ENCODE measurements at places on chromosomes 16 and 17.

DNA sequence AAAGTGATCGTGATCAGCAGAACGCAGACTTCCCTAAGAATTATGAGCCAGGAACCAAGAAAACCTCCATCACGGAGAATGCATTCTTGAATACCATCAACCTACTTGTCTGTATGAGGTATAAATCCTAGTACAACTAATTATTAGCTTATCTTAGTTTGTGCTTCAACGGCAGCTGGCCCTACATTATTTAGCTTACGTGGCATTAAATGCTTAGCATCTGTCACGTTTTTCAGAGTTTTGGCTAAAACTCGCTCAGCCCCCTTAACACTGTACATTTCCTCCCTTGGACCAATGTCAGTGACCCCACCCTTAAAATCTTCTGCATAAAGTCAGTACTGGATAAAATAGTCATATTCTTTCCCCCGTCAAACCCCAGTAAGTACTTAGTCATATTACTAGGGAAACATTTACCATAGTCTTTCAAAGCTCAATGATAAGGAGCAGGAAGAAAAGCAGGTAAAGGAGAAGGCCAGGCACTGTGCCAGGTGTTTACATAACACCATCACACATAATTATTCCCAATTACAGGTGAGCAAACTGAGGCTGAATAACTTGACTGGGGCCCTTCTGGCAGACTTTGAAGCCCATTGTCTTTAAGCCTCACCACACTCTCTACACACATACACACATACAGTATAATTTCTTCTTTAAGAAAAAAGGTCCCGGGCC is 16.6 kb upstream of the TXNDC11 start:
- no peak for DNase-seq

GRCh38 chr16:84410361-84411138 is 42.2 kb downstream of the ATP2C2 start:
- no peak for DNase-seq

- DNase-seq = no peak
Observed at GRCh38 chr16:68737730-68738629, 888 bp downstream of the CDH1 start.

DNA sequence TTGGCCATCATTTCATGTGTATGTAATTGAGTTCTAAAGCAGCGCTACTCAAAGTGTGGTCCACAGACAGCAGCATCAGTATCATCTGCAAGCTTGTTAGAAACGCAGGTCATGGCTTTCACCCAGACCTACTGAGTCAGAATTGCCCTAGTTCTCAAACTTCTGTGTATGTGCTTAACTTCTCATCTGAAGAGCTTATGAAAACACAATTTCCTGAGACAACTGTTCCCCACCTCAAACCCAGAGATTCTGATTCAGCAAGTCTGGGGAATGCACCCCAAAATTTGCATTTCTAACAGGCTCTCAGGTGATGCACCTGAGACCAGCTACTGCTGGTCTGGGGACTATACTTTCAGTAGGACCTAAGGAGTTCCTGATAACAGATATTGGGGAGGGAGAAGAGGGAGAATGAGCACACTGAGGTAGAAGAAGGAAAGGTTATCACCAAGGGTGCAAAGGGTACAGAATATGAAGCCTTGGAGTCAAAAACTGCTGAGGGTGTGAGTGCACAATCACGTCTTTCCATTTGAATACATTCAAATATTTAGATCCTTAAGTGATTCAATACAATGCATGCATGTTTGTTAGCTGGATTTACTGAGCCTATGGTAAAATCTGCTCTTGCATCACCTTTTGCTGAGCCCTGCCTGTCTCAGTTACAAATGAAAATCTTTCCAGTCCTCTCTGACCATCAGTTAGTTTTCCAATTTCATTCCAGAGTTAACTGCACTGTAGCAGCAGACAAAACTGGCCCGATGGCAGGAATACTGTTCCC is 29.2 kb upstream of the SKAP1 start:
- no peak for DNase-seq

DNA sequence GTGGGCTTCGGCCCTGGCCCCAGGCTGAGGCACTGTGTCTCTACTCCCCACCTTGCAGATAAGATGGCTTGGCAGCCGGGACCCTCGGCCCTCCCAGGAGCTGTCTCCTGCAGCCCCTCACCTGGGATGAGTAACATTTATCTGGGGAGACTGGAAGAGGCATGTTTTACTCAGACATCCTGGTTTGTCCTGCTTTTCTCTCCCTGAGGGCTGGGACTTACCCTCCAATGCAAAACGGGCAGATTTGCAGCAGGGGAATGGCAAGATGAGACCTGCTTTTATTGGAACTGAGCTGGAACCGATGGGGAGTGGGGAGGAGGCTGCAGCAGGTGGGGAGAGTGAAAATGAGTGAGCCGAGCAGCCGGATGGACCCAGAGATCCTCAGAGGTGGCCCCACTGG is 27.3 kb upstream of the UBE2G1 start:
- DNase-seq = no peak

GRCh38 chr16:66275775-66276428 is 90.6 kb upstream of the CDH5 start:
- no peak for DNase-seq

GRCh38 chr16:48531011-48531962 is 78.7 kb downstream of the N4BP1 start:
- DNase-seq = no peak

DNA sequence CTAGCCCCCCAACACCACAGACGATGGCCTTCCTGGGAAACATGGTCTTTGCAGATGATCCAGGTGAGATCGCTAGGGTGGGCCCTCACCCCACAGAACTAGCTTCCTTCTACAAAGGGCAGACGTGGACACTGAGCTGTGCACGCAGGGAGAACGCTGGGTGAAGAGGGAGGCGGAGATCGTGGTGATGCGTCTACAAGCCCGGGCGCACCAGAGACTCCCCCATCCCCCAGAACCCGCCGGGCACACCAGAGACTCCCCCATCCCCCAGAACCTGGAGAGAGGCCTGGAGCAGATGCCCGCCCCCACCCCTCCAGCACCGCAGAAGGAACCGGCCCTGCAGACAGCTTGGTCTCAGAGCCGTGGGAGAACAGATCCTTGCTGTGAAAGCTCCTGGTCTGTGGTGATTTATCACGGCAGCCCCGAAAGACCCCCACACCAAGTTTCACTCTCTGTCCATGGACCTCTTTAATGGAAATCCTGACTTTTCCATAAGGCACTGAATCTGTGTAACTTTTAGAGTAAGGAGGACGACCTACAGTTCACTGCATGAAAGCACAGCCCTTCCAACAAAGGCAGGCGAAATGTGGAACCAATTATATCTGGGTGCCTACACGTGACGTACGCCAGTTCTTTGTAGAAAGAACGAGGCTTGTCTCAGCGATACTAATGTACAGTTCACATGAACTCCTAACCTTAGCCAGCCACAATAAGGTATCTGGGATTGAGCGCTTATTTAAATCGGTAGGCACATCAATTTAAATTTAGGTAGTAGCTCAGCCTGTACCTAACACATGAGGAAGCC is 88.5 kb downstream of the ANKRD11 start:
- DNase-seq = no peak

DNA sequence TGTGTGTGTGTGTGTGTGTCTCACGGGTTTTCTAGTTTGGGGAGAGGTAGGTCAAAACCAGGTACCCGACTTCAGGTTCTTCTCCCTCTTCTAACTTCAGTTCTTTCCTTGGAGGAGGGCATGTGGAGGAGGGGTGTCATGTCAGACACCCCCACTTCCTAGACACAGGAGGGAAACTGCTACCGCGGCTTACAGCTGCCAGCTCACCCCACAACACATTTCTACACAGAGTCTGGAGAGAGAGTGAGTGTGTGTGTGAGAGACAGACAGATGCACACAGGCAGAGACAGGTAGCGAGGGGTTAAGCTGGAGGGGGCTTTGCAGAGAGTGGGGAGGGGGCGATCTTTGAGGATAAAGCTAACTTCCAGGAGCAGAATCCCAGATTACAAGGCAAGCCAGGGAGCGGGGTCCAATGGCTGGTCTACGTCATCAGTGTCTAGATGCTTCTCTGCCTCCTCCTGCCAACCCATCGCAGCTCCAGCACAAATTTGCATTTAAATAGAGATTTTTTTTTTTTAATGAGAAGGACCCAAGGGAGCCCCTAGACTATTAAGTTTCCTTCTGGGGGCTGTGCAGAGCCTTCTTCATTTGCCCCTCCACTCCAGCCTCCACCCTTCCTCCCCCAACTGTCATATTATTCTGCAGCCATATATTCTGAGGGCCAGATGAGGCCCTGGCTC is 48.9 kb downstream of the MRM1 start:
- DNase-seq = no peak

- no peak for DNase-seq
Observed at GRCh38 chr16:88070989-88071625, 119.9 kb downstream of the BANP start.

DNA sequence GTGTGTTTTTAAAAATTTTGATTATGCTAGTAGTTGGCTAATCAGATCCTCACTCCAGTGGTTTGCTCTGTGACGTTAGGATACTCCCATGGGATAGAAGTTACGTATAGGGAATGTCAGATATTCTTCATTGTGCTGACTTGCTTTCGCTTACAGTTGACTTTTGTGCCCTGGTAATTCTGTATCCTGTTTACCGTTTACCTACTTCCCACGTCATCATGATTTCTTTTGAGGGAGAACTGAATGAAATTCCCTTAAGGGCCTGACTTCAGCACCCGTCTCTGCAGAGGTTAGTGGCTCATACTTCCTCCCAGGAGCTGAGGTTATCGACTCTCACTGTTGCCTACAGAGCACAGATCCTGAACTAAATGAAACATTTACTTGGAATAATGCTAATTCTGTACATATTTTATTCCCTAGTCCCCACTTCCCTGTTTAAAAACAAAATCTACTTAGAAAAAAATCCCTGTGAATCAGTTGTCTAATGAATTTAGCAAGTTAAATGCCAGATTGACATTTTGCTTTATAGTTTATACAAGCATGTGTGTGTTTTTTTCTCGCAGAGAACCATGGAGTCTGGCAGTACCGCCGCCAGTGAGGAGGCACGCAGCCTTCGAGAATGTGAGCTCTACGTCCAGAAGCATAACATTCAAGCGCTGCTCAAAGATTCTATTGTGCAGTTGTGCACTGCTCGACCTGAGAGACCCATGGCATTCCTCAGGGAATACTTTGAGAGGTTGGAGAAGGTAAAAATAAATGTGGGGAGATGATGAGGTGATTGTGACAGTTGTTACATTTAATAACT is 2.8 kb downstream of the PRKAR1A start:
- no peak for DNase-seq

DNA sequence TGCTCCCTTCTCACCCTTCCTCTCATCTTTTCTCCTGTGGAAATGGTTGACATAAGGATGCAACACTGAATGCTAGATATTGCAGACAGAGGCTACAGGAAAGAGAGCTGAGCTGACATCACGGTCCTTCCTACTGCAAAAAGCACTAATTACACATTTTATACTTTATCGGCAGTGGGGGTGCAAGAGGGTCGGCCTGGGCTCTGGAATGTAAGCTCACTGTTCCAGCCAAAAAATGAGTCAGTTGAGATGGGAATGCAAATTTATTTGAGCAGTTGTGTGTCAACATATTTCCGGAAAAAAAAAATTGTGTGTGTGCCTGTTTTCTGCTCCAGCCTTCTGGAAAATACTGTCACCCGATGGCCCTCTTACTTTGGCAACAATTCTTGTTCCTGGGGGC is 14.1 kb upstream of the MRTFB start:
- no peak for DNase-seq

GRCh38 chr17:73227379-73227778 is 34.3 kb downstream of the CPSF4L start:
- no peak for DNase-seq

- no peak for DNase-seq
Observed at GRCh38 chr17:28725660-28726225, 290 bp downstream of the TLCD1 start.

- no peak for DNase-seq
Observed at GRCh38 chr17:49616601-49617131, 41.0 kb downstream of the NXPH3 start.

GRCh38 chr16:86618431-86619238 is 40.3 kb downstream of the FOXL1 start:
- DNase-seq = no peak

DNA sequence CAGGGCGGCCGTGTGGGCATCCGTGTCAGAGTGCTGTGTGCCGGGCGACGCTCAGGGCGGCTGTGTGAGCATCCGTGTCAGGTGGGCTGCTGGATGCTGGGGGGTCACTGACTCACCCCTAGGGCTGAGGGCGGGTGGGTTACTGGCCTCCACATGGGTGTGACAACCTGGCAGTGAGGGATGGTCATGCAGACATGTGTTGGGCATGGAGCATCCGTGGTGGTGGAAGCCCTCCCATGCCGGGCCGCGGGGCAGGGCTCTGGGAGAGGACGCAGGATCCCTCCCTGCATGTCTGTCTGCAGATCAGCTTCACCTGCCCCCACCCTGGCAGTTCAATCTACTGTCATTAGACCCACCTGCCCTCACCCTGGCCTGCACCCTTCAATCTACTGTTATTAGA is 56.3 kb downstream of the METRNL start:
- DNase-seq = no peak

- DNase-seq = no peak
Observed at GRCh38 chr17:74407384-74407783, 24.5 kb upstream of the GPRC5C start.
